ENCODE measurements at places on chromosomes 1 and 21.

DNA sequence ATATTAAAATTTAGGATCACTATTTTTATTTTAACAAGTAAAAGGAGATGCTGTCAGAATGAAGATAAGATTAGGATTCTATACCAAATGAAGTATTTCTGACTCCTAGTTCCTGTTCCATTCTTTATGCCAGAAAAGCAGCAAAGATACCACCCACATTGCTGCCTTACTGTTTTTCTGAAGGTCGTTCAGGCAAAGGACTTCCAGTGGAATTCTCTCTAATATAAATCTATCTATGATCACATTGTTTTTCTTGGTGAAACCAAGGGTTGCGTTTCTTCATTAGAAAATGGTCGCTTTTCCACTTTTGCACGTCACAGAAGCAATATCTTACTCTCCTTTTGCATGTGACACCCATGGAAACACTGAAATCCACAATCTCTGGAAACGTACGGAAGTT lies 594.8 kb upstream of the ADGRL2 start:
- no peak for DNase-seq

DNA sequence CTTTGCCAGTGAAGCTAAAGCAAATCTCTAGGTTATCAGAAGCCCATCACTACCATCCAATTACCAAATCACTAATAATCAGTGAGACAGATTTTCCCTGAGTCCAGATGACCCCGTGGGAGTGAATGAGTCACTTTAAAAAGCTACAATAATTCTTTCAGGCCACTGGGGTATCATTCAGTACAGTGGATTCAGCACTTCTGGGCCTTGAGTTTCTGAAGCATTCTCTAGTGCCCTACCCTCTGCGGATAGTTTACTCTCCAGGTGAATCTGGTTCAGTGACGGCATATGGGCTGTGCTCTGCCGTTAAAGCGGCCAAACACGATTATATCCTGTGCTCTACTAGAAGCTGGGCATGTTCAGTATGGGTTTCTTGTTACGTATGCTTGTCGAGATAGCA lies 26.1 kb downstream of the NR5A2 start:
- no peak for DNase-seq

DNA sequence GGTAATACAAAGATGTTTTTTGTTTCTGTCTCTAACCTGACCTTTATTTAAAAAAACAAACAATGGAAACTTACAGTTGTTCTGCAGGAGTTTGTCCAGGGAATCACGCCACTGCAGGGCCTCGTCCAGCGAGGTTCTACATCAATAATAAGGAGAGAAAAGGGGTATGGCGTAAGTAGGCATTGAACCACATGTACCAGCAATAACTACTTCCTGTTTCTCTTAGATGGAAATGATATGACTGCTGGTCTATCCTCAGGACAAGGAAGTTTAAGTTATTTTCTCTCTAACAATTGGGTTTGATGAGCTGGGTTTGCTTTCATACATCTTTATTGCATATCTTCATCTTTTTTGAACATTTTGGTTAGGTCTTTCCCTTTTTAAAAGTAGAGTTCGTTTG lies 40.9 kb downstream of the RGS5 start:
- DNase-seq: no peak

DNA sequence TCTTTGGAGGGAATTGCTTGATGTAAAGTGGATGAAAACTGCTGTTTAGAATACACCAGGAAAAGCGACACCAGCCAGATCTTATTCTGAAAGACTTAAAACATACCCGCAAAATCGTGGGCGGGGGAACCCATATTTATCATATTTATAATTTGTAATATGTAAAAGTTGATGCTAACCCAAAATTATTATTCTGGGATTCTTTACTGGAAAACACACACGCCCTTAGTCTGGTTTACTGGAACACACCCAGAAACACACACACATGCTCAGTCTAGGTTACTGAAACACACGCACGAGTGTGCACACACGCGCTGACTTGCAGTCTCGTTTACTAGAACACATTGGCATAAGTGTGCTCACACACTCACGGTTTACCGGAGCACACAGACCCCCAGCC lies 32.5 kb downstream of the ATP5PO start:
- DNase-seq: no peak

GRCh38 chr1:14027099-14027498 lies 327.1 kb downstream of the PRDM2 start:
- no peak for DNase-seq

GRCh38 chr21:32687643-32688345 lies 40.0 kb downstream of the SYNJ1 start:
- DNase-seq: no peak

- no peak for DNase-seq
These were observed 23.8 kb upstream of the CSF1 start for GRCh38 chr1:109886827-109887226.

GRCh38 chr1:235906436-235906835 lies 39.7 kb upstream of the LYST start:
- no peak for DNase-seq

GRCh38 chr1:31581821-31582810 lies 5.8 kb downstream of the TINAGL1 start:
- no peak for DNase-seq

DNA sequence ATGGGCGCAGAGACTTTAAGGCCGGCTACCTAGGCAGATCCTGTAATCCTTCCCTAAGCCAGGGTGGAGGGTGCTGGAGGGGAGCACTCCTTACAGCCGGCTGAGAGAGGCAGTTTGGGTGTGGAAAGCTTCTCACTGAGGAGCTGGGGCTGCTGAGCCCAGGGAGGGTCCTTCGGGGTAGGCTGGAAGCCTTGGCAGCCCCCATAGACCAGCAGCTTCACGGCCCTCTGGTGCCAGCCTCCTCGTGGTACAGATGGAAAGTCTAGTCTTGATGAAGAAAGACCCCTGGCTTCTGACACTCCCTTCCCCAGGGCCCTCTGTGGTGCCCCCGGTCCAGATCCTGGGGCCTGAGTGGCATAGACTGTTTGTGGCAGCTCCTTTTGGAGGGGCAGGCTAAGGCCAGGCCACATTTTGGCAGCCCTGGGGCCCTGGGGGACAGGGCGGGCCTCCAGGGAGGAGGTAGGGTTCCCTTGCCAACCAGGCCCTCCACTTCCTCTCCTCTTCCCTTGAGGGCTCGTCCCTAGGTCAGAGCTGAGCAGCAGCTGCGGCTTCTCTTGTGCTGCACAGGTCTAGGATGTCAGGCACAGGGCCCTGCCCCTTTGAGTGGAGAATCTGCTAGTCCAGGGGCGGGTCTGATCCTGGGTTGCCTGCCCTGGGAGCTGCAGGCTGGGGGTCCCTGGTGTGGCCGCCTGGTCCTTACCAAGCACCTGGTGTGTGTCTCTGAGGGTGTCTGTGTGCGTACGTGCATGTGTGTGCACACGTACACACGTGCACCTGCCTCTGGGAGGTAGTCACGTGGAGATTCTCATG lies 4.8 kb downstream of the AMPD2 start:
- no peak for DNase-seq

DNA sequence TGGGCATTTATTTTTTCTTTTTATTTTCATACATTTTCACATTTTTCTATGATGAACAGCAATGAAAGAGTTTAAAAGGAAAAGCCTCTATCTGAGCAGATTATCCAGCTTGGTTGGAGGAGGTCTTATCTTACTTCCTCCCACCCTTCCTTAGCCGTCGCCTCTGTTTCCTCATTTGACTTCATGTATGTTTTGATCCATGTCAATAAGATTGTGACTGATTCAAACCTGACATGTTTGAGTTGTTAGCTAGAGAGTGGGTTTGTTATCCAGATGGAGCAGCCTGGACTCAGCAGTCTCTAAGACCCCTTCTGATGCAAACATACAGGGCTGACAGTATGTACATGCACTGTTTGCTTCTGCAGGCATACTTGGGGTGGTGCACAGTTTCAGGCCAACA lies 31.2 kb downstream of the MACO1 start:
- no peak for DNase-seq

DNA sequence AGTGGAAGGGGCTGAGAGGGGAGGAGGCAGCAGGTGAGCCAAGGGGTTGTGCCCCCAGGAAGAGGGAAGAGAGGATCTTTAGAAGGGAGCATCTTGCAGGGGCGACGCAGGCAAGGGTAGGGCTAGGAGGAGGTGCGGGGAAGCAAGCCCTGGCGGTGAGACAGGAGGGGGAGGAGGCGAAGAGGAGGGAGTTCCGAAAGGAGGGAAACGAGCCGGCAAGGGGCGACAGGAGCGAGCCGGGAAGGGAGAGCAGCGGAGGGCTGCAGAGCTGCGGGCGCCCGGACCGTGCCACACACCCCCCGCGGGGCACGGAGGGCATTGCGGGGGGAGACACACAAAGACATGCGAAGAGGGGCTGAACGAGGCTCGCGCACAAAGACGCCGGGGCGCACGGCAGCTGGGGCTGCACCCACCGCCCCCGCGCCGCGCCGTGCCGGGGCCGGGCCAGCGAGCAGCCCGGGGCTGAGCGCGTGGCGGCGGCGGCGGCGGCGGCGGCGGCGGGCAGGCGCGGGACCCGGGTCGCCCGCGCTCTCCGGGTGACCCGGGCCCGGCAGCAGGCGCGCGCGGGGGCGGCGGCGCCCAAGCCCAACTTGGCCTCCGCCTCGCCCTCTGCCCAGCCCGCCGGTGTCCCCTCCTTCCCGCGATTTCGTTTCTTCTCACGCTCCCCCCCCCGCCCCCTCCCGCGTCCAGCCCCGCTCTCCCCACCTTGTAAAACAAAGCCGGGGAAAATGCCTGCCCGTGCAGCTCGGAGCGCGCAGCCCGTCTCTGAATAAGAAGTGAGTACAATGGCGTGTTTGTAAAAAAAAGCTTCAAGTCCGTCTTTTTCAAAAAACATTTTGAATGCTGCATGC lies at the start of gene KCNK2:
Gene KCNK2, plus strand, starts transcription at position 206 of the 851 bp plus-strand sequence. CDS start 649 bp downstream, outside the sequence.
- DNase-seq: no peak

DNA sequence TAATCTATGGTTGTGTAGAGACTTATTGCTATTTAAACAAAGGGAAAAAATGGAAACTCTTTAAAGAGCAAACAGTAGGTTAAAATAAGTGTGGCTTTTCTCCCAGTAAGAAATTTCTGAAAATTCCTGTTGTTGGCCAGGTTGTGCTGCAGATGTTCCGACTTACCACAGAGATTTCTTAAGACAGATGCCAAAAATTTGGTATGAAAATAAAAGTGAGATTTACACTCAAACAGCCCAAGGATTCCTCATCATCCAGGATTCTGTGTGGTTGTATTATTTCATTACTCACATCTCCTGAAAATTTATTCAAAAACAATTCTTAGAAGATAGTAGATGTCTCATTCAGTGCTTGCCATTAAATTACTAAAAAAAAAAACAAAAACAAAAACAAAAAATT lies 296.7 kb upstream of the PTBP2 start:
- no peak for DNase-seq

GRCh38 chr1:208681878-208682663 lies 437.9 kb upstream of the PLXNA2 start:
- no peak for DNase-seq

DNA sequence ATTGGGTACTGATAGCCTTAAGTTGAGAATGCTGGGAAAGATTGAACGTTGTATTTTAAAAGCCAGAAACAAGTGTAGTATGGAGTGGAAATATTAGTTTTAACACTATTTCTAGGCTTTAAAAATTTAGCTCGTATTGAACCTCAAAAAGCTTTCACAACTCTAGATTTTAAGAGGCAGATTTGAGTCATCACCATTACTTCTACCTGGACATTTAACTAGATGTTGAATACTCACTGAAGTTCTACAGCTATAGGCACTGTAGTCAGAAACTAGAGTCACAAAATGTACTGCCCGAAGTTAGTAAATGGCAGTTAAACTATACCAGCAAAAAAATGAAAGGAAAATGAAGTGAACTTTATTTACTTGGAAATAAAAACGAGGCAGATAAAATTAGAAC lies 96.5 kb downstream of the NEK7 start:
- DNase-seq: no peak

- DNase-seq: no peak
These were observed 328.5 kb downstream of the FAM72C start for GRCh38 chr1:143643148-143643885.

DNA sequence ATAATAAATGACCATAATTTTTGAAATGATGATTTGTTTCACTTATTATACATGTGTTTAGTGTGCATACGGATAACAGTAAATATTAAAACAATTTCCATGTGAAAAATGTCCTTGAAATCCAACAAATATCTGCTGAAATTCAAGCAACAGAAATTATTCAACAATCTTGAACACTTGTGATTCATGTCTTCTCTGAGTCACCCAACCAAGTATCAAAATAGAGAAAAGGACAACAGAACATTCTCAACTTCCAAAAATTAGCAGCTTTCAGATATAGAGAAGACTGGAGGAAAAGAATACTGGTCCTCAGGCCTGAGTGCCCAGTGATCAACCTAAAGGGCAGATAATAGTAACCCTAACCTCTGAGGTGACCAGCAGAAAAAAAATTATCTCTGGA lies 90.8 kb downstream of the VAV3 start:
- DNase-seq: no peak

DNA sequence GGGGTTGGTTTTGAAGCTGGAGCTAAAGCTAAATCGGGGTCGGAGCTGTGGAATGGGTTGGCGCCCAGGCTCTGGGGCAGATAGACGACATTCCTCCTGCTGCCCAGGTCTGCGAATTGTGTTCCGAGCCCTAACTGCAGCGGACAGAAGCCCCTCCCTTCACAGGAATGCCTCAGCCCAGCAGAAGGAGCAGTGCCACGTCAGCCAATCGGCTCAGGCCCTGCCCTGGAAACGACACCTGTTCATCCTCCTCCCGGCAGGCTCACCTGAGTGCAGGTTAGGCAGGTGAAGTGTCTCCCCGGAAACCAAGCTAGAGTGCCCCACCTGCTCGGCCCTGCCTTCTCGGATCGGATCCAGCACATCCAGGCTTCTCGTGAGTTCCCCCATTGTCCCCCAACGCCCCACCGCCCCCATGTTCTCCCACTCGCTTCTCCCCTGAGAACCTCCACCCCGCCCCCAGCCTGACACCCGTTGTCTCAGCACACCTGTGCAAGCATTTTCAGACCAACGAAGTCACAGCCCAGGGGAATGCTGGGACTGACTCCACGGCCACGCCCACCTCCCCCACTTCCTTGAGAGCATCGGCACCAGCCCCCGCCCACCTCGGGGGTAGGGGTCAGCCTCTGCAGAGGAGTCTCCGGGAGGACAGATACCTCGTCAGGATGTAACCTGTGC lies 775 bp downstream of the TMEM125 start:
- no peak for DNase-seq

DNA sequence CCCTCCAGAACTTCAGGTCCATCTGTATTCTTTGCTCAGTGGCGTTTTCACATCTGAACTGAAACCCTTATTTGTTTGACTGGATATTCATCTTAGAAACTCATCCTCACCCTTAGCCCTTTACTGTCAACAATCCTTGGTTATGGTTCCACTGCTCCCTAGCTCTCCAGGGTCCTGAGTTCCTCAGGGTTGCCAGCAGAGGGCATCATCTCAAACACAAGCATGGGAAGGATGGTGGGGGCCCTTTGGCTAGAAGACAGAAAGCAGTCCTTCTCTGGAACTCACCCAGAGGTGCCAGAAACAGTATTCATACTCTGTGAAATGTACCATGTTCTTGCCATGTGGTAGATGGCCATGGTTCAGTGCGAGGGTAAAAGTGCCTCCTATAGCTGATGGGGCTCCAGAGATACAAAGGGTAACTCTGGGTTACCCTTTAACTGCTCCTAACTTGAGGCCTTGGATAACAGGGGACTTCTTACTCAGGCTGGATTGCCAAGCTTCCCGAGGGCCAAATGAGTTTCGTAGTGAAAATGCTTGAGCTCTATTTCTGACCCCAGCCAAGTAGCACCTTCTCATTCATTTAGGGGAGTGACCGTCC lies 11.3 kb downstream of the NCSTN start:
- DNase-seq: no peak
